Esophagus squamous epithelium (tissue), 5 donors: ENCODE measurements at places on chromosomes 16 and 17. TPM values are rescaled to one million over a fixed set of nuclear protein-coding genes. Genes with fewer than 3 reads are reported as not detected.

DNA sequence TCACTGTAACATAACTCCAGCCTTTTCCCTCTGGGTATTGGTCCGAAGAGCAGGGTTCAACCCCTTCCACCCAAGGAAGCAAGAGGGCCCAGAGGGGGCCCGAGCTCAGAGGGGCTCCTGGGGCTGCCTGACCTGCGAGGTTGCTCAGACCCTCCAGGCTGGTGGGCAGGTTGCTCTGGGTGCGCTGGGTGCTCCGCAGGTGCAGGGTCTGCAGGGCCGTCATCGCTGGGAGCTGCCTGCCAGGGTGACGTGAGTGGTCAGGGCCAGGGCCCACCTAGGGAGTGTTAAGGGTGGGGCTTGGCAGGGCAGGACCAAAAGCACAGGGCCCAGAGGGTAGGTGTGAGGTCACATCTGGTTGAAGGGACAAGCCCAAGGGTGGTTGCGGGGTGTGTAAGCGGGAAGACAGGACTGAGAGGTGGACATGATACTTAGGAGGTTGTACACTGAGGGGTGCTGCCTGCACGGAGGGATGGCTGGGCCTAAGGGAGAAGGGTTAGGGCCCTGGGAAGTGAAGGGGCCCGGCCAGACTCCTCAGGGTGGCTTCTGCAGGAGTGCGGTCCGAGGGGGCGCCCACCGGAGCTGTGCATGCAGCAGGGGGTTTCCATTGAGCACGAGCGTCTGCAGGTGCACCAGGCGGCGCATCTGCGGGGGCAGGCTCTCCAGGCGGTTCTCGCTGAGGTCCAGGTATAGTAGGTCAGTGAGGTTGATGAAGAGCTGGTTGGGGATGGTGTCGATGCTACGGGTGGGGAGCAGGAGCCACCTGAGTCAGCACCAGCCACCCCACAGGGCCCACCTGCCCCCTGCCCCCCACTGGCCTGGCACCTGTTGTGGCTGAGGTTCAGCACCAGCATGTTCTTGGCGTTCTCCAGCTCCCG is 4.4 kb downstream of the FLII start:
- DNase-seq: no peak

MT4 gene
- total RNA-seq: not detected

GRCh38 chr17:3557768-3558583 is at the start of gene TRPV3:
Gene TRPV3 (minus strand): TSS chr17:3557812. CDS start chr17:3554850, 2,962 bp downstream.
- DNase-seq: peak; percentile 45

- DNase-seq: no peak
Observed at GRCh38 chr17:13561606-13562270, 40.0 kb downstream of the HS3ST3A1 start.

IGF2BP1 gene
- not detected for total RNA-seq

DNA sequence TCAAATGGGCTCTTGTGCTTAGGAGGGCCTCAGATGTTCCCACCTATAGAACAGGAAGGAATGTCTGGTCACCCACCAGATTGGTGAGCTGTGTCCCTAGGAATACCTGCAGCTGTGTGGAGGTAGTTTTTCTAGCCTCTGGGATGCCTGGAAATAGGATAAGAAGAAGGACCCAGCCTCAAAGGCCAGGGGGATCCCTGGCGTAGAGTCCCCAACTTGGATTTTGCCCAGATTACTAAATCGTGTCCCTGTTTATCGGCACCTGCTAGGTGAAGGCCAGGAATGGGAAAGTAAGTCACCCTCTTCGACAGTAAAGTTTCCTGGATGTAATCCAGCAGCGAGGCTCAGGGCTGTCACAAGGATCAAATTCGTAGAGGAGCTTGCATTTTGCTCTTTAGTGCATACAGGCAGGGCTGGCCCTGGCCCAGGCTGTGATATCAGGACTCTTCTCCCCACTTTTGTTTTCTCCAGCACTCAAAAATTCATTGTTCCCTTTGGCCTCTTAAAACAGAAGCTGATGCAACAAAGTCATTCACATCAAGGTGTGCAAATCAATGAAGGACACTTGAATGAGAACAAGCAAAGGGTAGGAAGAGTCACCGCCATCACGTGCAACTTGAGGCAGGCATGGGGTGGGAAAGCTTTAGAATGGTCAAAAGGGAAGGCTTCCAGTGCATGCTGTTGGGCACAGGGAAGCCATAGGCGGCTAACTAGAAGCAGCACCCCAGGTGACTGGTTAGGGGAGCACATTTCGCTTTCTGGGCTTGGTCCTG is 7.5 kb downstream of the SLC13A2 start:
- DNase-seq: no peak

GRCh38 chr17:6473128-6473767 is 29.0 kb downstream of the PIMREG start:
- no peak for DNase-seq

- DNase-seq: no peak
Observed at GRCh38 chr17:13792314-13792713, 190.6 kb upstream of the HS3ST3A1 start.

DNA sequence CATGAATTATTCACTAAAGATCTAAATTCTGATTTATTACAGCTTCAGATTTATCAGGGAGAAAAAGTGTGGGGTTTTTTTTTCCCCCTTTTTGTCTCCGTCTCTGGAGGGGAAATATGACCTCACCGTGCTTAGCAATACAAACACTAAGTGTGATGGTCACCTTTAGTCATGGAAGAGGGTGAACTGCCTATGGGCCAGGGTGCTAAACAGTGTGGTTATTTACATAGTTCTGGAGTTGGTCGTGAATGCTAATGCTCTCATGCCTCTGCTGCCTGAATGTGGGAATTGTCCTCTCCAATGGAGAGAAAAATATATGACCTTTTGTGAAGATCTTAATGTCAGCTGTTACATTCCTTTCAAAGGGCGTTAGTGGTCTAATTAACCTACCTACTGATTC is 44.8 kb upstream of the MSI2 start:
- no peak for DNase-seq

GRCh38 chr16:69563605-69564580 is 1.9 kb upstream of the NFAT5 start:
- no peak for DNase-seq

- no peak for DNase-seq
Observed at GRCh38 chr17:43547659-43548256, 1.6 kb upstream of the ETV4 start.

- DNase-seq: no peak
Observed at GRCh38 chr17:15946611-15947120, 1.7 kb downstream of the ADORA2B start.

SMTNL2 gene
- total RNA-seq: 0.70 TPM

DNA sequence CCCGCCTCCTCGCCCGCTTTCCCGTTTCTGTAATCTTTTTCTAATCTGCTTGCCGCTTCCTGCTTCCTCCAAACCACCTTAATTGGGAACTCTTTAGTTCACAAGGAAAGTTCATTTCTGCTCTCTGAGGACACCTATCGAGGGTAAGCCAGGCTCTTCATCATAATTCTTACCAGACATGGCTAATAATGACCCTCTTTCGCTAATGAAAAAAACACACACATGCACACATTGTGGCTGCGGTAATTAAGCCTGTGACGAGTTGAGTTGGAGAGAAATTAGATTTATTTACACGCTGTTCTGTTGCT is 100.6 kb downstream of the ZNF423 start:
- DNase-seq: no peak

SLC46A1 gene
- 4.0 TPM for total RNA-seq

DNA sequence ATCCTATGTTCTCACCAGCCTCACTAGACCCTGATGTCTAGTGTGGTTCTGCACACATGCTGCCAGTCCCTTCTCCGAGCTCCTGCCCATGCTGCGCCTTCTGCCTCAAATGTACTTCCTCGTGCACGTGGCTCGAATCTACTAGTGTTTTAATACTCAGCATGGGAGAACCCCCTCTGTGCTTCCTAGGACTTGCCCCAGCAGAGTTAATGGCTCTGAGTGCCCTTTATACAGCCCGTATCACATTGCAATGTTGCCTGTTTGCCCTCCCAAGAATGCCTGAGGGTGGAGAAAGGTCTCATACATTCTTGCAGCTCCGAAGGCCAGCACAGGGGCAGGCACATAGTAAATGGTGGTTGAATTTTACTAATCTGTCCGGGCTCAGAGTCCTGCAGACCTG is 190.8 kb upstream of the NLRP1 start:
- DNase-seq: no peak

PRKCA gene
- total RNA-seq: 3.9 TPM

DNA sequence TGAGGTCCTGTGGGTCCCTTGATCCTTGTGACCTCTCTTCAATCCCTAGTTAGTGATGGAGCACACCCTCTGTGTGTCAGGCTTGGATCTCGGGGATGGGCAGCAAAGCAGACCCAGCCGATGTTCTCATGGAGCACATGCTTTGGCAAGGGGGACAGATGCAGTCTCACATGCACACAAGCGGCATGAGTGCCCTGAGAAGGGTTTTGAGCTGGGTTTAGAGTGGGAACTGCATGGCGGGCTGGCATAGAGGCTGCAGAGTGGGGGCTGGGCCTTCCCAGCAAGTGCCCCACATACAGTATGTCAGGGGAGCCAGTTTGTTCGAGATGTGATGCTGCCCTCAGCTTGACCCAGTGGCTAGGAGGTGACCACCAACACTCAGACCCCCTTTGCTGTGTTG is 41.6 kb downstream of the B9D1 start:
- no peak for DNase-seq

NPIPA3 gene
- 0.79 TPM for total RNA-seq

GCGR gene
- total RNA-seq: not detected

DNA sequence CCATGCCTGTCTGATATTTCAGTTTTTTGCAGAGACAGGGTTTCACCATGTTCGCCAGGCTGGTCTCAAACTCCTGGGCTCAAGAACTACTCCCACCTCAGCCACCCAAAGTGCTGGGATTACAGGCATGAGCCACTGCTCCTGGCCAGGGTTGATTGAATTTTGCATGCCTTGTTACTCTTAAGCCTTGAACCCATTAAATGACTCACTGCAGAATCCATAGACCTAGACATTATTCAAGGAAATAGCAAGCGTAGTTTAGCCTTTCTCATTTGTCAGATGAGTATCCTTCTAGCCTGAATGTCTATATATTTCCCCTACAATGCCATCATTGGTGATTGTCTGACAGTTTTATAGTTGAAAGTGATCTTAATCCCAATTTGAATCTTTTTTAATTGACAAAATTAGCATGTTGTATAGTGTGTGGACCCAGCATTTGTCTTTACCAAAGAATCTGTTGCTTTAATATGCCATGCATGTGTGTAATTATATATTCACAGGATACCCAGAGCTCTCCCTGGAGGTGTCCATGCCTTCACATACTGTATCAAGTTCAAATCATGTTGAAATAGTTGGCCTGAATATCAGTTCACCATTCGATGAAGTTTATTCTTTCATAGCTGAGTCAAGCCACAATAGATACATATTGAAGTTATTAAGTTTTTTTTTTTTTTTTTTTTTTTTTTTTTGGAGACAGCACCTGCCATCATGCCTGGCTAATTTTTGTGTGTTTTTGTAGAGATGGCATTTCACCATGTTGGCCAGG is 321.0 kb downstream of the CPPED1 start:
- DNase-seq: no peak

GRCh38 chr16:15498427-15499175 is 64.2 kb downstream of the BMERB1 start:
- no peak for DNase-seq

DNA sequence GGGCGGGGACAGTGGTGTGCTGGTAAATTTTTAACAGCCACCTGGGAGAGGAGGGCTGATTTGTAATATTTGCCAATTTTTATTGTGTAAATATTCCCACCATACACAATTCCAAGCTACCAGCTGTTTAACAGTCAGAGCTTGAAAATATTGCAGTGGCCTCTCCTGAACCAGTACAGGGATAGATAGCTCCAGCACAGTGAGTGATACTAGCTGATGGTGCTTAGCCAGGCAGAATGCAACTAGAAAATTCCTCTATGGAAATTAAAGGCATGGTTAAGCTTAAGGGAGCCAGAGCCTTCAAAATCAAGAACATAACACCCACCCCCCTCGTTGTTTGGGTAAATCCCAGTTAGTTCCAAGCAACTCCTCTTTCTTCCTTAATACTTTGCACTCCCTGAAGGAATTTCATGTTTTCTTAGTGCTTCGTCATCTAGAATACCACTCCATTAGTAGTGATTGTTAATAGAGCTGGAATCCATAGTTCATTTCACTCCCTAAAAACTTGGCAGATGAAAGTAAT is 96.6 kb downstream of the CYB561 start:
- DNase-seq: no peak

TBC1D3I gene
- 0.57 TPM for total RNA-seq

GRCh38 chr16:68987734-68988457 is 117.6 kb upstream of the HAS3 start:
- no peak for DNase-seq

- no peak for DNase-seq
Observed at GRCh38 chr17:33099252-33099651, 107.6 kb downstream of the SPACA3 start.

DHX38 gene
- total RNA-seq: 50.4 TPM

CHRNE gene
- not detected for total RNA-seq

CRISPLD2 gene
- 31.4 TPM for total RNA-seq

SKAP1 gene
- 5.1 TPM for total RNA-seq

DNA sequence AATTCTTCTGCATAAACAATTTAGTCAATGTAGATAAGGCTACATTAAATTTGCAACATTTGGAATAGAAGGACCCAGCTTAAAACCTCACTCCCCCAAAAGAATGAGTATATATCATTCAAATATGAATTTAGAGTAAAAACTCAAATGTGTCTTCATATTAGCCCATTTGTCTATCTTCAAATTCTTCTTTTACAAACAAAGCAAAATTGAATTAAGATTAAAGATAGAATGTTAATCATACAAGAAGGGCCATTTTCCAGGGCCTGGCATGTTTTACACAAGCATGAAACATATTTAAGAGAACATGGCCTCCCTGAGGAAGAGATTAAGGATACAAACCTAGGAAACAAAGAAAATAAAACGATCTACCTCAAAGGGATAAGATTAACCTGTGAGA is 8.4 kb downstream of the TOX3 start:
- no peak for DNase-seq

DNA sequence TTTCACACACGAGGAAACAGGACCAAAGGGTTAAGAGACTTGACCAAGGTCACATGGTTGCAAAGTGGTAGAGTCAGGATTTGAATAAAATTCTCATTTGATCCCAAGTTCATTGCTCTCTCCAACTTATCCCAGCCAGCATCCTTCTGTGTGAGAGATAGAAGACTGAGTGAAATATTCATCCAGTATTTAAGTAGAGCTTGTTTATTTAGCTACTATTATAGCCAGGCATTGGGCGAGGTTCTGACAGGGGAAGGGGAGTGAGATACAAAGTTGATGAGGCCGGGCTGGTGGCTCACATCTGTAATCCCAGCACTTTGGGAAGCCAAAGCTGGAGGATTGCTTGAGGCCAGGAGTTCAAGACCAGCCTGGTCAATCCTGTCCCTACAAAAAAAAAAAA is 4.4 kb downstream of the ITGAL start:
- DNase-seq: no peak

DNA sequence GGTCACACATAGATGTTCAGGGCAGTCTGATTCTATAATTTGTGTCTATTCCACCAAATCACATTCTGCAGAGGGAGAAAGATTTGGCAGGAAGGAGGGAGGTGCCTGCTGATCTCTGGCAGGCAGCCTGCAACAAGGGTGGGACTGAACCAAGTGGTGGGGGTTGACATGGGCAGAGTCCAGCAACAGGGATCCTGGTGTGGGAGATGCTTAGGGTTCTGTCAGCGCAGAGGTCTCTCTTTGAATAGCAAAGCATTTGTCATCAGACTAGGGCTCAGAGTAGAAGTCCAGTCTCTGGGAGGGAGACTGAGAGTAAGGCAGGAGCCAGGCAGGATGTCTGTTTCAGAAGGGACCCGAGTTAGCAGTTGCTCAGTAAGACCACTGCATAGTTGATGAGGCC is 94.6 kb downstream of the UTP18 start:
- DNase-seq: no peak

- no peak for DNase-seq
Observed at GRCh38 chr17:18008496-18009268, 30.3 kb downstream of the ATPAF2 start.

GRCh38 chr16:81505011-81505661 is 60.5 kb downstream of the CMIP start:
- no peak for DNase-seq

SEPTIN1 gene
- total RNA-seq: 3.4 TPM

TNFSF13 gene
- 21.7 TPM for total RNA-seq
